ENCODE measurements at places on chromosomes 11 and 22. TPM values are rescaled to one million over a fixed set of nuclear protein-coding genes. Genes with fewer than 3 reads are reported as not detected.

The KCNK4 gene
- polyA plus RNA-seq = not detected

The OR2AG1 gene
- not detected for polyA plus RNA-seq

The ART5 gene
- not detected for polyA plus RNA-seq

The RFPL2 gene
- polyA plus RNA-seq = 4.7 TPM

The LMO2 gene
- polyA plus RNA-seq = 0.16 TPM

The EIF1AD gene
- 15.5 TPM for polyA plus RNA-seq

The TMEM45B gene
- polyA plus RNA-seq = 14.0 TPM

The QSER1 gene
- polyA plus RNA-seq = 1.1 TPM

The MPZL3 gene
- polyA plus RNA-seq = 12.3 TPM

The POTEH gene
- not detected for polyA plus RNA-seq
